ENCODE measurements at places on chromosomes 6 and 20. TPM values are rescaled to one million over a fixed set of nuclear protein-coding genes. Genes with fewer than 3 reads are reported as not detected.

GRCh38 chr20:54199721-54200176 lies 8.1 kb upstream of the PFDN4 start:
- DNase-seq: peak; percentile 91
- H3K36me3 ChIP-seq: no peaks in the 10 kb centered on the region
- peaks cover 4% of the 10 kb centered on the region for H3K4me1 ChIP-seq
- H3K27me3 ChIP-seq: no peaks in the 10 kb centered on the region
- no peak overlapping the region for H3K4me3 ChIP-seq
- H3K27ac ChIP-seq: no peak overlapping the region

The TRAPPC3L gene
- total RNA-seq: not detected

DNA sequence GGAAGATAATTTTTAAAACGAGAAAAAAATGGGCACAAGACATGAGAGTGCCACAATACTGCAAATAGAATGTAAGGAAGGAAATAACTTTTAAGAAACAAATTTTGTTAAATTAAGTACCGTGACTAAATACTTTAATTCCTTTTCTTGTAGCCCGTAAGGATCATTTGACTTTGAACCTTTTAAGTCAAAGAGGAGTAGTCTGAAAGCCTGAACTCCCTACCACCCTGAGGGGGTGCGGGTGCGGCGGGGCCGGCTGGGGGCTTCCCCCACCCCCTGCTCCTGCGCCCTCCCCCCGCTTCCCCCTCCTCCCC lies 231 bp upstream of the PHACTR2 start:
- H3K4me1 ChIP-seq: peaks cover 2% of the 10 kb centered on the region
- peaks cover under 1% of the 10 kb centered on the region for H3K36me3 ChIP-seq
- no peak for DNase-seq

DNA sequence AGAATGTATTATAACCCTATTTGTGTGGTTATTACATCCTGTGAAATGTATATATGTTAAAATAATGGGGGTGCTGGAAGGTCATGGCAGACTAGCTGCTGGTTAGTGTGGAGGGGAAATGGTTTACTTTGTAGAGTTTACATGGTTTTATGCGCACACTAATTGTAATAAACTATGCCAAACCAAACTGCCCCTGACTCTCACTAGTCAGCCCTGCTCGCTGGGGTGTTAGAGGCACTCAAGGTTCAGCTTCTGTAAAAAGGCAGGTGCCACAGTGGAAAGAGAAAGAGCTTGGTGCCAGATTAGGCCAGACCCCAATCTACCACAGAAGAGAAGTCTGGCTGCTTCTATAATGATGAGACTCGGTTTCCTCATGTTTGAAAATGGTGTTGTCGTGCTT lies 52.7 kb downstream of the GOPC start:
- H3K27ac ChIP-seq: no peak overlapping the region
- no peak overlapping the region for H3K4me3 ChIP-seq
- no peak for DNase-seq
- H3K36me3 ChIP-seq: peaks cover 1% of the 10 kb centered on the region
- H3K27me3 ChIP-seq: no peaks in the 10 kb centered on the region

The OR2B2 gene
- total RNA-seq: not detected

DNA sequence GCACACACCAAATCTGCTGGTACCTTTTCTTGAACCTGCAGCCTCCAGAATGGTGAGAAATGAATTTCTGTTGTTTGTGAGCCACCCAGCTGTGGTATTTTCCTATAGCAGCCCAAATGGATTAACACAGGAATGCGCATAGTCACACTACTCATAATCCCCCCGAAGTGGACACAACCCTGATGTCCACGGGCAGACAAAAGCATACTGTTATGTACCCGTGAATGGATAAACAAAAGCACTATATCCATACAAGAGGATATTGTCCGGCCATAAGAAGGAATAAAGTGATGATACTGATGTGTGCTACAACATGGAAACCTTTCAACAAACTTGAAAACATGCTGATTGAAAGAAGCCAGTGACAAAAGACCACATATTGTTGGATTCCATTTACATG lies 25.1 kb upstream of the RPP40 start:
- peaks cover 4% of the 10 kb centered on the region for H3K4me1 ChIP-seq
- DNase-seq: no peak
- no peaks in the 10 kb centered on the region for H3K27me3 ChIP-seq

All from H1 (cell line).